ENCODE measurements at places on chromosomes 16 and 17.
A peak's percentile ranks its signal among the peaks of the same experiment; 100 is the strongest.

DNA sequence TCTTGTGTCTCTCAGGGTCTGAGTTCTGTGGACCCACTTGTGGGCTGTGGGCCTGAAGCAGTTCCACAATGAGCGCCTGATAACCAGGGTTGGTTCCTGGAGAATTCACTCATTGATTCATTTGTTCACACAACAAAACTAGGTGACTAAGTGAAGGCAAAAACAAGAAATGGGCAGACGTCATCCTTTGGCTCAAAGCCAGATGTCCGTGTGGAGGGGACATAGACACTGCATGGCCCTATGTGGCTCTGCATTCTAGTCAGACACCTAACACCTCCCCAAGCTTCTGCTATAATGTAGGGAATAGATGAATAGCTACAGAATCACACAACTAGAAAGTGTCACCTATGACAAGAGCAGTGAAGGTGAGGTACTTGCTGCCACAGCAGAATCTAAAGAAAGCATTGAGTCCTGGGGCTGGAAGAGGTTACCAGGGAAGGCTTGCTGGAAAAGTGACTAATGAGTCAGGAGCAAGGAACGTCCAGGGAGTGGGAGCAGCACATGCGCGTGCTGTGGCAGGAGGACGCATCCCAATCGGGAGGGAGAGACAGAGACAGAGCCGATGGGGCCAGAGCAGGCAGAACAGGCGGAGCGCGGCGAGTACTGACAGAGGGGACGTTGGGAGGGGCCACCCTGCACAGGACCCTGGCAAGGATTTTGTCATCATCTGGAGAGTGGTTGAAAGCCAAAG is 58.9 kb downstream of the CES1 start:
- DNase-seq: no peak

DNA sequence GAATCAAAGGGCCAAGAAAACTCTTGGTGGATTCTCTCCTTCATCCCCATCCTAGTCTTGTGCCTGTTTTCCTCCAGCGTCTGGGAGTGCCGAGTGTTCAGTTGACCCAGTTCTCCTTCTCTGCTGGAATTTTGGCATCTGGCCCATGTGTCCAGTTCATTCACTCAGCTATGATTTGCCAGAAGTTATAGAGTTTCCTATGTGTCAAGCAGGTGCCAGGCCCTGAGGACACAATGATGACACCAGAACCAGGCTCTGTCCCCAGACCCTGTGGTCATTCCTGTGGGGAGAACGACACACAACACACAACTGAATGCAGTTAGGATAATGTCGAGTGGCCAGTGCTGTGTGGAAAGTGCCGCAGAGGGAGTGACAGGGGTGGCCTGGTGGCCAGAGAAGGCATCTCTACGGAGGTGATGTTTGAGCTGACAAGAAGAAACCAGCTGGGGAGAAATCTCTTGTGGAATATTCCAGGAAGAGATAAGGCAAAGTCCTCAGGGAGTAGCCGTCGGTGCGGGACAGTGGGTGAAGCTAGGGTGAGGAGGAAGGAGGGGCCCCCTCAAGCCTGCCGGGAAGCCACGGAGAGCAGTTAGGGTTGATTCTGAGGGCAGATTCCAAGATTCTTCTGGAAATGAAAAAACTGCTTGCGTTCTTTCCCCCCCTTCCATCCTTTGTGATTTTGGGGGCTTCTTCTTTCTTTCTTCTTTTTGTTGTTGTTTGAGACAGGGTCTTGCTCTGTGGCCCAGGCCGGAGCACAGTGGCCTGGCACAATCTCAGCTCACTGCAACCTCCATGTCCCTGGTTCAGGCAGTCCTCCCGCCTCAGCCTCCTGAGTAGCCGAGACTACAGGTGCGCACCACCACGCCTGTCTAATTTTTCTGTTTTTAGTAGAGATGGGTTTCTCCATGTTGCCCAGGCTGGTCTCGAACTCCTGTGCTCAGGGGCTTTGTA is 35.8 kb upstream of the IL34 start:
- no peak for DNase-seq

GRCh38 chr17:17493249-17493985 is 2.8 kb downstream of the RASD1 start:
- no peak for DNase-seq

GRCh38 chr17:73305845-73306836 is 5.7 kb downstream of the CDC42EP4 start:
- DNase-seq: no peak

DNA sequence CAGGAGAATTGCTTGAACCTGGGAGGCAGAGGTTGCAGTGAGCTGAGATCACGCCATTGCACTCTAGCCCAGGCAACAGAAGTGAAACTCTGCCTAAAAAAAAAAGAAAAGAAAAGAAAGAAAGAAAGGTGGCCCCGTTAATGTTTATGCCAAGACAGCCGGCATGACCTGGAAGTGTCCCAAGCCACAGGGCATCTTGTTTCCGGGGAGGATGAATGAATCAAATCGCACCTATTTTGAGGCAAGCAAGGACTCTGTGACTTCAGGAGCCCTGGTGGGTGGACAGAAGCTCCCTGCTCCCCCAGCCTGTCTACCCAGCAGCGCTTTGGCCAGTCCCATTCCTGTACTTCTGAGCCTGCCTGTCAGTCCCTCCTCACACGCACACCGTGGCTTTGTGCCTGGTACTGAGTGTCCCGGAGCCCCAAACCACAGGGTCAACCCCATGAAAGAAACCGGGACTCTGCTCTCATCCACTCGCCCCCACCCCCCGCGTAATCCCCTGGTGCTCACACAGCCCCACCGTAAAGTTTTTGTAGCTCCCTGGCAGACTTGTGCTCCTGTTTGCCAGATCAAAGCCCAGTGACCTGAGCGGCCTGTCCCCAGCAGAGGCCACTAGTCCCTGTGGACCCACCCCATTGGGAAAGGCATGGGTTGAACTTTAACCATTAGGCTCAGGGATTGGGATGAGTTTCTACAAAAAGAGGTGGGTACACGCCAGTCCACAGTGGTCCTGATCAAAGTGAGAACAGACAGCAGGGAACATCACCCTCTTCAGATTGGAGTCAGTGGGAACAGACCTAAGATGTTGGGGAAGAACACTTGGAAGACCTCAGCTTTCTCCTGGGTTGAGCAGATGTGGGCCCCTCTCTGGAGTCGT is 19.3 kb downstream of the CD2BP2 start:
- DNase-seq: no peak

GRCh38 chr16:89114159-89114981 is 20.7 kb downstream of the ACSF3 start:
- no peak for DNase-seq

DNA sequence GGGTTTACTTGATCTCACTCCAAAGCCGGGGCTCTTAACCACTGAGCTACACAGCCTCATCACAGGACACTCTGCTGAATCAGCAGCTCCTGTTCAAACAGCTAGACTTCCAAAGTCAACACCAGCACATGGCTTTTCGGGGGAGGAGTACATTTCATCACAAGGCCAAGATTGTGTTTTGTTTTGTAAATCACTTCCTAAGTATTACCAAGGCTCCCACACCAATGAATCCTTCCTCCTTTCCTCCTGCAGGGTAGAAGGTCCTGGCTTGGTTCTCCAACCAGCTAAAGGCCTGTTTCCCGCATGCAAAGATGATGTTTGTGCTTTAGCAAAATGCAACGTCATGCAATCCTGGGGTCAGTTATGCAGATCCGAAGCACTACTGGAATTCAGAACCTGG is 152.5 kb downstream of the XYLT1 start:
- no peak for DNase-seq

GRCh38 chr17:58189436-58190146 is 2.9 kb upstream of the EPX start:
- DNase-seq: no peak

- no peak for DNase-seq
Observed at GRCh38 chr16:7744546-7745264, 412.1 kb downstream of the RBFOX1 start.

DNA sequence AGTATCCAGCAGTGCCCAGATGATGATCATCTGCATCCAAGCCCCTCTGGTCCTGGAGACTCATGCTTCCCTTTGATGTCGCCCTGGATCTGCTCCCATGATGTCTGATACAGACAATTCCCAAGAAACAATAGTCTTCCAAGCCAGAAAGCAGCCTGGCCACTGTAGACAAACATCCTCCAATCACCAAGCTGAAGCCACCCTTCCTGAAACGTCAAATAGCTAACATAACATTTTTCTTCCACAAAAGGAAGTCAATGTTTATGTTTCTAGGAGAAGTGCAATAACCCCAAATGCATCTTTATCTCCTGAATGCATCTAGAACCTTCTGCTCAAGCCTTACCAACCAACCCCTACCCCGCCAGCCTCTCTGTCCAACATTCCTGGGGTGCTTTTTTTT is 1.2 kb upstream of the DPEP2 start:
- peak; percentile 44 for DNase-seq

DNA sequence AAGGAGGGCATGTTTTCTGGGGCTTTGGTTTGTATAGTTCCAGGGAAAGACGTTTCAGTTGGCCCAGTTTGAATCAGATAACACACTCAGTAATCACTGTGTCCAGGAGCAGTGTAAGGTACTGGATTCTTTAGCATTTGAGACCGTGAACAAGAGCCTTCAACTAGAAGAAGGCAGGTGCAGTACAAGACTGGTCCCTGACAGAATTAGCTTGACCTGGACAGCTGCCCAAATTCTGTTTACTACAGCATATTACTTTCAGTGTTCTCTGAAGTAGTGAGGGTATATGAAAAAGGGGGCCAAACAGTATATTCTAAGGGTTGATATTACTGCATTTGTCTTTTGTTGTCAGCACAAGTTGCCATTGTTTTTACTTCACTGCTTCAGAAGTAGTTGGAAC is 81.3 kb downstream of the COX10 start:
- DNase-seq: no peak

GRCh38 chr16:70438585-70438968 is 323 bp downstream of the ST3GAL2 start:
- DNase-seq: no peak

DNA sequence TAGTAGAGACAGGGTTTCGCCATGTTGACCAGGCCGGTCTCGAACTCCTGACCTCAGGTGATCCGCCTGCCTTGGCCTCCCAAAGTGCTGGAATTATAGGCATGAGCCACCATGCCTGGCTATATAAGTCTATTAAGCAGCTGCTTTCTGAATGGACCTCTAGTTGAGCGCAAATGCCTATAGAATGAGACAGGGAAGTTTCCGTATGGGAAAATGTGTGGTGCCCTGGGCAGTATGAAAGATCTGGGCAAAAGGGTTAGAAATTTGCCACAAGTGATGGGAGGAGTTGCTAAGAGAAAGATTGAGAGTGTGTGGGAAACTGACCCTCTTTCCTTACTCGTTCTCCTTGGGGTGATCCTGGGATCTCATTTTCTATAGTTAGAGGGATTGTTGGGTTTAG is 26.3 kb downstream of the SLC6A2 start:
- DNase-seq: no peak

- DNase-seq: no peak
Observed at GRCh38 chr17:68800751-68801150, 154.4 kb downstream of the ABCA8 start.

GRCh38 chr16:78748220-78748929 is 648.9 kb downstream of the WWOX start:
- no peak for DNase-seq

DNA sequence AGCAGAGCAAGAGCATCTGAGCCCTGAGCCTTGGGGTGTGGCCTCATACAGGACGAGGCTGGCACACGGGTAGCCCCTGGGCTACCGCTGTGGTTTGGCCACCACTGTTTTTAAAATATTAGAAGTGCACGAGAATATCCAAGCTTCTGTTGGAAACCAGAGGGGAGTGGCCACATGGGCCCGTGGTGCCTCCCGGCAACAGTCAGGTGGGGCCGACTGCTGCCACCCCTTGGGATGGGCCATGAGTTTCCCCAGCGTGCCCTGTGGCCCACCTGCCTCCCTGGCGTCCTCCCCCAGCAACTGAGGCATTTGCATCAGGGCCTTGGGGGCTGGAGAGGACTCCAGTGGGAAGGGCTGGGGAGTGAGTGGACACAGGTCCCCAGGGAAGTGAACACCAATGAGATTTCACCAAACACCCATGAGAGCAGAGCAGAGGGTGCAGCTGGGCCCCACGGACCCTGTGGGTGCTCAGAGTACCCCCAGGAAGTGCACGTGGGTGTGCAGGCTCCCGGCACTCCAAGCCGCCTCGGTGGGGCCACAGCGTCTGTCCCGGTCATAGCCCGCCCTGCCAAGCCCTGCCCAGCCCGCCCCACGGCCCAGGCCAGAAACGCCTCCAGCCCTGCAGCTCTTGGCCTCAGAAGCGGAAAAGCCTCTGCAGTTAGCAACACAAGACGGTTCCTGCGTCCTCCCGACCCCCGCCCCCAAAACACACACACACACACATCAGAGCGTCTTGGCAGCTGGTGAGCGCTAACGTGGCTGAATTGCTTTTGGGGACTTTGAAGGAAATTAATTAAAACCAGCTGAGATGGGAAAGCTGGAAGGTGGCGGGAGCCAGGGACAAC is 22.7 kb downstream of the ZNF469 start:
- DNase-seq: no peak

- DNase-seq: no peak
Observed at GRCh38 chr17:27457731-27458523, 1.7 kb downstream of the KSR1 start.

DNA sequence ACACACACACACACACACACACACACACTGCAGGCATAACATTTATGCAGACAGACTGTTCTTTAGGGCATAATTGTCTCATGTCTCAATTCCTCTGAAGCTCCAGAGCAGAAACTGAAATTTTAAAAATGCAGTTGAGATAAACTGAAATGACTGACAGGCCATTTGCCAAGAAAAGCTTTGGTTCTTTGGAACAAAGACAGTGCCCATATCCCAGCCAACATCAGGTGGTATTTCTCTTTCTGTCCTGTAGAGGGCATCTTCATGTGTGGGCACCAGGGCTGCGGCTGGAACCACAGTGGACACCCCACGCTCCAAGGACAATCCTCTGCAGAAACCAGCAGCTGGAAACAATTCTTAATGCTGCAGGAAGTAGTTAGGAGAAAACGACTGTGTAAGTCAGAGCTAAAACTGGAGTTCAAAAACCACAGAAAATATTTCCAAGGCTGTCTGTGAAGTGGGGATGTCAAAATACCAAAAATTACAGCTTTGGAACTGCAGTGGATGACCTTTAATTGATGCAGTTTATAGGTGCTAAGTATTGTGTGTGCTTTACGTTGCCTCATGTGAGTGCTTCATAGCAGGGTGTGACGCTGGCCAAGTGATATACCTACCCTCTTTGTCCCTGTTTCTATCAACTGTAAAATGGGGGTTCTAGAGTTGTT is 10.6 kb upstream of the MEFV start:
- DNase-seq: no peak

DNA sequence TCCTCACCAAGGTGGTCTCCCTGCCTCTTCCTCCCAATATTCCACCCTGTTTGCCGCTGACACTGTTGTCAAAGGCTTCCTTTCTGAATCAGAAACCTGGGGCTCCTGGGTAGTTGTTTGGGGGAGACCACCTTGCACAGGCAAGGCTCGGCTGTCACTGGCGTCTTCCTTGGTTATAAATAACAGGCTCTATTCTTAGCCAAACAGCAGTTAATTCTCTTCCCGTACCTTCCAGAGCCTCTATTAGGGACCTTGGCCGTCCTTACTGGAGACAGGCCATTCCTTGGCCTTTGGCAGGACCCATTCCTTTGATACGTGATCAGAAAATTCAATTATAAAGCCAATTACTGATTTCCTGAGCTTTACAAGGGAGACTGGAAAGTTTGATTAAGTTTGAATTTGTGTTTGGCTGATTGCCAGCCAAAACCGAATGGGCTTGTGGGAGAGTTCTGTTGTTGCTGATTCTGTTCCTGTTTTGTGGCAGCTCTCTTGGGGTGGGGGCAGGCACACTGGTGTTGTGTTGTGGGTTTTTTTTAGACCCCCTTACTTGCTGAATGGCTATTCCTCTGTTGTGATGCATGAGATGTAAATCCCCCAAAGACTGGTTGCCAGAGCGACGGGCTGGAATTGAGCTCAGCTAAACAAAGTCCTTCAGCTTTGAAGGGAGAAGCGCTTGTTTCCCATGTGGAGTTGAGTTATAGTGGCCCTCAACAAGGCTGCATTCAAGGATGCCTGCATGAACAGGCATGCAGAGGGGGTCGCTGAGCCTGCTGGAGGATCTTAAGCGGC is 104.6 kb downstream of the GNAO1 start:
- no peak for DNase-seq
